Stimulated activated CD4-positive, alpha-beta T cell treated with anti-CD3 and anti-CD28 coated beads, Interleukin-1b, Interleukin-23, amount 100 ng/mL, for 1 hour (primary cell): ENCODE measurements at places on chromosomes 6 and 20.

DNA sequence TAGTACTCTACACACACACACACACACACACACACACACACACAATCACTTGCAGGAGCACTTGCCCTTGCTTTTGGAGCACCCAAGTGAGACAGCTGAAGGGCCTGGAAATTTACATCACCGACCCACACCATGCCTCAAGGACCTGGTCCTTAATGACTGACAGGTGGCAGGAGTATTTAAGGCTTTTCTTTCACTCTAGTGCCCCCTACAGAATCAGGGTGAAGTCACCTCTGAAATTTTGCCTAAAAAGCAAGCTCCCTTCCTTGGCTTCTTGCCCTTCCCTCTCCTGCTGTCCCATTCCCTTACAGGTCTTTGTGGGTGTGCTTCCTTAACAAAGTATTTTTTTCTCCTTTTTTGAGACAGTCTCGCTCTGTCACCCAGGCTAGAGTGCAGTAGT, 353.5 kb upstream of the IRAK1BP1 start:
- no peak for DNase-seq

DNA sequence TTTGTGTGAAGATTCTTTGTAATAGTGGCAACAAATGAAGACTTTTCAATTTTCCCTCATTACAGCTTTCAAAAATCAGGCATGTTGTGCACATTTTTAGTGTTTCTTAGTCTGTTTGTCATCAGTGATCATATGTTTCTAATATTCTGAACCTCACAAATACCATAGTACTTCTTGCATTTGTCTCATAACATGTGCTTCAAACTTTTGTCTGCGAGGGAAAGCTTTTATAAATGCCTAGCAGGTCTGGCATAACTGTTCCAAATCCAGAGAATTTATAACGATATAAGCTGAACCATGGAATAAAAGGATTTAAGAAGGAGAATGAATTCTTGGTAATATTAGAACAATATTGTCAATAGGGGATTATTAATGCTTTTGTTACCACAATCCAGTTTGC, 670.2 kb downstream of the RFPL4B start:
- DNase-seq = no peak

DNA sequence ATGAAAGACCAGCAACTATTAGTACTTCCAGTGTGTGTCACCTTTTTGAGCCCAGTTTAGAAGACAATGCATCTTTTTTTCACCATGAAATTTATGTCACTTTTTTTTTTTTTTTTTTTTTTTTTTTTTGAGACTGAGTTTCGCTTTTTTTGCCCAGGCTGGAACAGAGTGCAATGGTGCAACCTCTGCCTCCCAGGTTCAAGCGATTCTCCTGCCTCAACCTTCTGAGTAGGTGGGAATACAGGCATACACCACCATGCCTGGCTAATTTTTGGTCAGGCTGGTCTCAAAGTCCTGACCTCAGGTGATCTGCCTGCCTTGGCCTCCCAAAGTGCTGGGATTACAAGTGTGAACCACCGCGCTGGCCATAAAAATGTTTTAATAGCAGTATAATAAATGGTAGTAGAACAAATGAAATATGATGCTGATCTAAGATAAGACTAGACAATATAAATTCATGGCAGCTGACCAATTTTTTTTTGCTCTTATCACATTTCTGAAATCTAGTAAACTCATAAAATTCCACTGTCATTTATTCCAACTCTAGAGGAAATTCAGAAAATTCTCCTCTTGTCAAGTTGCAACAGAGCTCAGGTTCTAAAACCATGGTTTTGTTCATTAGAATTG, 21.3 kb downstream of the NHSL1 start:
- DNase-seq = no peak

DNA sequence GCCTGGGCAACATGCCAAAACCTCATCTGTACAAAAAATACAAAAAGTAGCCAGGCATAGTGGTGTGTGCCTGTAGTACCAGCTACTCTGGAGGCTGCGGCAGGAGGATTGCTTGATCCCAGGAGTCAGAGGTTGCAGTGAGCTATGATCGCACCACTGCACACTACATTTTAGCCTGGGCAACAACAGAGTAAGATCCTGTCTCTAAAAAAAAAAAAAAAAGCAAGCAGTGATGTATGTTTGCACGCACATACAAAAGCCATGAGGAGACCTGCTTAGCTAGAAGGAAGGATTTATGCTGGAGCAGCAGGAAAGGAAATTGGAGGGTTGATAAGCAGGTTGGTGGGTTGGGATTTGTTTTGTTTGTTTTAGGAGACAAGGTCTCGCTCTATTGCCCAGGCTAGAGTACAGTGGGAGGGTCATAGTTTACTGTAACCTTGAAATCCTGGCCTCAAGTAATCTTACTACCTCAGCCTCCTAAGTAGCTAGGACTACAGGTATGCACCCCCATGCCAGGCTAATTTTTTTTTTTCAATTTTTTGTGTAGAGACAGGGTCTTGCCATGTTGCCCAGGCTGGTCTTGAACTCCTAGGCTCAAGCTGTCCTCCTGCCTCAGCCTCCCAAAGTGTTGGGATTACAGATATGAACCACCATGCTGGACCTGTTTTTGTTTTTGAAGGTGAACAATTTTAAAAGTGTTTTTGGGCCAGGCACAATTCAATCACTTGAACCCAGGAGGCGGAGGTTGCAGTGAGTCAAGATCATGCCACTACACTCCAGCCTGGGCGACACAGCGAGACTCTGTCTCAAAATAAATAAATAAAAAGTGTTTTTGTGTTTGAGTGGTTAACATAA, 4.0 kb downstream of the ZSWIM3 start:
- DNase-seq = no peak

- DNase-seq = no peak
These were observed 104.0 kb upstream of the GPR6 start for GRCh38 chr6:109874086-109874485.
